ENCODE measurements at places on chromosomes 1 and 21. TPM values are rescaled to one million over a fixed set of nuclear protein-coding genes. Genes with fewer than 3 reads are reported as not detected.

IFNAR1 gene
- total RNA-seq, result 26.2 TPM

GRCh38 chr1:116019653-116020253 lies 43.4 kb downstream of the SLC22A15 start:
- DNase-seq, result no peak
- H3K4me1 ChIP-seq, result peaks cover 2% of the 10 kb centered on the region
- peaks cover 2% of the 10 kb centered on the region for H3K27me3 ChIP-seq
- no peak overlapping the region for H3K27ac ChIP-seq
- no peak overlapping the region for H3K4me3 ChIP-seq

CFHR1 gene
- total RNA-seq, result not detected

DNA sequence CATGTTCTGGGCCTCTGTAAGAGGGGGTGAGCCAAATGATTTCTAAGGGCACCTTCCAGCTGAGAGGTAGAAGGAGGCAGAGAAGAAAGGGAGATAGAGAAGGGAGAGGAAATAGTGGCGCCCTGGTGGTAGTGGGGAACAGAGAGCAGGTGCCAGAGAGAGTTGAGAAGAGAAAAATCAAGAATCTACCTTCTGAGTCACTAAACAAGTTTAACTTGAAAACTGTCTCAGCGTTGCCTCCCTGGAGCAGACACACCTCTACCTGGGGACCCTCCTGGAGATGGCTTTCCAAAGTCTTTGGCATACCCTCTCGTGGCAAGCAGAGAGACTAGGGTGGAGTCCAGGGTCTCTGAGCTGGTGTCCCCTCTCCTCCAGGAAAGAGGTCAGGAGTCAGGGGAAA lies 1.1 kb upstream of the SLC45A3 start:
- H3K36me3 ChIP-seq, result no peaks in the 10 kb centered on the region
- H3K27ac ChIP-seq, result no peak overlapping the region
- no peak overlapping the region for H3K4me3 ChIP-seq
- H3K4me1 ChIP-seq, result peaks cover 12% of the 10 kb centered on the region

DNA sequence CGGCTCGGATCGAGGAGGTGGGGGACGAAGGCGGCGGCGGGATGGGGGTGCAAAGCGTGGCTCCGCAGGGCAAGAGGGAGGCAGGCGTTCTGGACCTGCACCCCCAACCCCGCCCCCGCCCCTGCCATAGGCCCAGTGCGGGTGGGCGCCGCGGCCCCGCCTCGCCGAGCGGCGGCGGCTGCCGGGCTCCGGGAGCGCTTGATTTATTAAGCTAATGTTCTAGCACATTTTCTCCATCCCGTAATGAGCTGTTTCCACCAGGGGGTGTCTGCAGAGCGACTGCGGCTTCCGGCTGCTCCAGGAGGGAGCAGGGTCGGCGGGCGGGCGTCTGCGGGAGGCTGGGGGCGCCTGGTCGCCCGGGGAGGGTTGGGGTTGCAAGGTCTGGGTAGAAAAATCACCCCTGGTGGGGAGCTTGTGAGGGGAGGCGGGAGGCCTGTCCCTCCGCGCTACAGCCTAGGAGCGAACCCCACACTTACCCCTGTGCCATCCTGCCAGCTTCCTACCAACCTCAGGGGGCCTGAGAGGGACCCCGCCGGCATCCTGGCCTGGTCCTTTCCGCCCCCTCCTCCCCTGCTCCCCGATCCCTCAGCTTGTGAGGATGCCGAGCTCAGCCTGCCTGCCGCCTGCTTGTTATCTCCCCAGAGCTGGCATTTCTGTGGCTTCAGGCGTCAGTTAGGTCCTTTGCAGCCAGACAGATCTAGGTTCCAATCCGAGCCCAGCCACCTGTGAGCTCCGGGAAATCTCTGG lies 48.5 kb upstream of the ACOT11 start:
- no peak overlapping the region for H3K27ac ChIP-seq
- DNase-seq, result peak; percentile 64
- H3K36me3 ChIP-seq, result no peaks in the 10 kb centered on the region

DNA sequence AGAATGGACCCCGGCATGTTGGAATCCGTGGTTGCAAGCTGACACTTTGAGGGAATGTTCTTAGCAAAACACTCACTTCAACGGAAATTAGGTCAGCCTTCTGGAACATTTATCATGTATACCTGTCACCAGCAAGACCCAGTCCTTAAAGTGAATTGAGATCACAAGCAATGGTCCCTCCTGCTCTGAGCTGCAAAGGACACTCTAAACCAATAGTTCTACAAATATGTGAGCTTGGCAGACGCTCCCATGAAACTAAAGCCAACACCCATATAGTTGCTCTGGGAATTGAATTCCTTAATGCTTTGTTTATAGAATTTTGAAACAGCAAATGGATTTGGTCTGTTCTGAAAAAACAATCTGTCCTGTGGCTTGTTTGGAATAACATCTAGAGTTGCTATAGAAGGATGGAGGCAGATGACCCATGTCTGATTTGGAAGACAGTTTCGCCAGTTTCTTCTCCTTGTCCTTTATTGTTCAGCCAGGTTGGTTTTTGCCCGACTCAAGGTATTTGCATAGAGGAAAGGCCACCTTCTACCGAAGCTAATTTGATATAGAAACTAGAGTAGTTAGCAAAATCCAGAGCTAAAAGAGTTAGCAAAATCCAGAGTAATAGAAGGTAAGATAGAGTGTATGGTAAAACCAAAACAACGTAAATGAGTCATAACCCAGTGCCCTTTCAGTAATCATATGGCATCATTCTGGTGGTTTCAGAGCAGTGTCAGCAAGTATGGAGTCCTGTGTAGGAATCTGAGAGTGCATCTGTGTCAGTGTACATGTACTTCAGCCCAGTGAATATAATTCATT lies 236.2 kb downstream of the NFIA start:
- peak overlapping the region; percentile 56 for H3K4me3 ChIP-seq
- peak; percentile 60 for DNase-seq
- peaks cover 49% of the 10 kb centered on the region for H3K4me1 ChIP-seq

- no peaks in the 10 kb centered on the region for H3K27me3 ChIP-seq
Observed at GRCh38 chr1:172554915-172555314, 22.0 kb downstream of the SUCO start.

SH2D1B gene
- not detected for total RNA-seq

PPIAL4G gene
- total RNA-seq, result 0.26 TPM

- H3K27me3 ChIP-seq, result no peaks in the 10 kb centered on the region
- DNase-seq, result peak; percentile 34
- peaks cover 96% of the 10 kb centered on the region for H3K36me3 ChIP-seq
- peaks cover 86% of the 10 kb centered on the region for H3K4me1 ChIP-seq
Observed at GRCh38 chr21:41431788-41432548, 5.9 kb downstream of the MX1 start.

DNA sequence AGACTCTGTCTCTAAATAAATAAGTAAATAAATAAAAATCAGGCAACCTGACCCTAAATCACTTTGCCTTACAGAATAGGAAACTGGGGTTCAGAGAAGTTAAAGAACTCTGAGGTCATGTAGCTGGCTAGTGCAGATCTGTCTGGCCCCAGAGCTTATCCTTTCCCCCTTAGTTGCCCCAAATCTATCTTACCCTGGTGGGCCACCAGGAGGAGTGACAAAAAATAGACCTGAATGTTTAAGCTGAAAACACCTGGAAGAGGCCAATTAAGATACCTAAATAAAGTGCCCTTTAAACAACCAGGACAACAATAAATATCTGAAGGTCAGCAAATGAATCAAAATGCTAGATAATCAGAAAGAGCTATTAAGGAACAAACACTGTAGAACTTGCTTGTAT lies 59.7 kb downstream of the TEX35 start:
- no peak for DNase-seq
- no peaks in the 10 kb centered on the region for H3K36me3 ChIP-seq
- H3K27me3 ChIP-seq, result peaks cover 5% of the 10 kb centered on the region
- peaks cover 3% of the 10 kb centered on the region for H3K4me1 ChIP-seq
- H3K27ac ChIP-seq, result no peak overlapping the region

GRCh38 chr1:86914601-86914997 lies at the start of gene HS2ST1:
Gene HS2ST1 (plus strand): TSS chr1:86914635.
- peaks cover 19% of the 10 kb centered on the region for H3K36me3 ChIP-seq
- no peaks in the 10 kb centered on the region for H3K27me3 ChIP-seq
- no peak within 1 kb of the TSS for H3K4me3 ChIP-seq
- no peak for DNase-seq

OR2T29 gene
- not detected for total RNA-seq

DNA sequence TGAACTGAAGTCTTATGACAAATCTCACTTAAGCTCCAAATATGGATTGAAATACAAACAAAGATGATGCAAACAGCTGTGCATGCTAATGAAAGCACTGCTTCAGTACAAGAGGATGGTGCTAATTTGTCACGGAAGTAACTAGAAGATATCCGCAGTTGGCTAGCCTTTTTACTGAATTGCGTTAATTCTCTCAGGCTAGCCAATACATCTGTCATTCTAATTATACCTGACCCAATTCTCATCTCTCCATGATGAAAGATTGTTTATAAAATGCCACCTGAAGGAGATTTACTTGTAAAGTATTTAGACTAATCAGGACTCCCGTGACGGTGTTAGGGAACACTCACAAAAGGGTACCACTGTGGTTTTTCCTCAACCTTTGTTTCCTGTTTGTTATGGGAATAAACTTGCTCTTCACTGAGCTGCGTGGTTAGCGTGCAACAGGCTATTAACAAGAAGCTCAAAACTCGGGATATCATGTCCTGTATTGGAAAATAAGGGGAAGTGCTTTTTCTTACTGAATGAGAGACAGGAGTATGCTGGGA lies 162.5 kb downstream of the APP start:
- no peak overlapping the region for H3K27ac ChIP-seq
- H3K36me3 ChIP-seq, result no peaks in the 10 kb centered on the region
- no peaks in the 10 kb centered on the region for H3K4me1 ChIP-seq
- no peak for DNase-seq
- no peak overlapping the region for H3K4me3 ChIP-seq
- no peaks in the 10 kb centered on the region for H3K27me3 ChIP-seq

All from activated CD8-positive, alpha-beta memory T cell treated with anti-CD3 and anti-CD28 coated beads, Interleukin-2, amount 10 ng/mL, durations not matched to agents 7 days and 5 days (primary cell).